Right ventricle myocardium inferior (tissue), 1 donor: ENCODE measurements at places on chromosomes 16 and 17.

DNA sequence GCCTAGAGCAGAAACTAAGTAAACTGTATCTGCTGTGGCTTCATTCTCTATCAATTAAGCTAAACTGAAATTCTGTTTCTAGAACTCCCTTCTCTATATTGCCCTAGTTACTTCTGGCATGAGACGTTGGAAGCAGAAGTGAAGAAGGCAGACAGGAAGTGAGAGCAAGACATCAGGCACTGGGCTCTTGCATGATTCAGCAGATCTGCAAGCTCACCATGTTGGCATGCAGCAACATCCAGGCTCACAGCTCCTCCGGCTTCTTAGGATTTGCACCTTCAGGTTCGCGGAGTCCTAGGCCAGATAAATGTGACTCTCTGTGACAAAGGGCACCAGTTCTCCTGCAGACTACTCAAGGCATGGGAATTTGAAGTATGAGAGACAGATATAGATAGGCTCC is 148.3 kb downstream of the CDH8 start:
- no peak for DNase-seq

DNA sequence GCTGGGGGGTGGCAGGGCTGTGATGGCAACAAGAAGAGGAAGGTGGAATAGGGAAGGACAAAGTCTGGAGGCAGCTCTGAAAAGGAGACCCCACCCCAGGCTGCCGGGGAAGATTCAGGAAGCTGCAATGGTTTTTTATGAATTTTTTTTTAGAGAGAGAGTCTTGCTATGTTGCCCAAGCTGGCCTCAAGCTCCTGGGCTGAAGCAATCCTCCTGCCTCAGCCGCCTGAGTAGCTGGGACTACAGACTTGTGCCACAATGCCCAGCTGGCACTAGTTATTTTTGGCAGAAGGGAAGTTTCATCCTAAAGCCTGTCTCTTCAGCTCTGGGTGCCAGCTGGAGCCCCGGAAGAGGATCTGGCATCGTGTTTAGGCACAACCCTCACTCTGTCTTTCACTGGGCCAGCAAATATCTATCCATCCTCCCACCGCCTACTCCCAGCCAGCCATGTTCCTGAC is 1.3 kb upstream of the CES3 start:
- DNase-seq = peak; percentile 78

- DNase-seq = no peak
Observed at GRCh38 chr16:46762583-46762982, 14.4 kb upstream of the MYLK3 start.

GRCh38 chr16:66176731-66177130 is 189.8 kb upstream of the CDH5 start:
- DNase-seq = no peak

DNA sequence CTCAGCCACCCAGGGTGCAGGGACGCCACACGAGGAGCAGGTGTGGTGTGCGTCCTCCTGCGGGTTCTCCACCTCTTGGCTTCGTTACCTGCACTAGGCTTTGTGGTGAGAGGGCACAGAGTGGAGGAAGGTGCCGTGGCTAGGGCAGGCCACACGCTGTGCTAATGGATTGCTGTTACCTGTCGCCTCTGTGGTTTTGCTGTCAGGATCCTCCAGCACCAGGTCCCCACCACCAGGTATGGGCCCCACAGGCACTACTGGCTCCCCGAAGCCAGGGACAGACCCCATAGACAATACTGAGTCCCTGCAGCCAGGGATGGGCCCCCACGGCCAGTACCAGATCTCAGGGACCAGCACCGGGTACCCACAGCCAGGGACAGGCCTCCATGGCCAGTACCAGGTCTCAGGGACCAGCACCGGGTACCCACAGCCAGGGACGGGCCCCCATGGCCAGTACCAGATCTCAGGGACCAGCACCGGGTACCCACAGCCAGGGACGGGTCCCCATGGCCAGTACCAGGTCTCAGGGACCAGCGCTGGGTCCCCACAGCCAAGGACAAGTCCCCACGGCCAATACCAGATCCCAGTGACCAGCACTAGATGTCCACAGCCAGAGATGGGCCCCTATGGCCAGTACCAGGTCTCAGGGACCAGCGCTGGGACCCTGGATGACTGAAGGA is 315.6 kb downstream of the SEC14L1 start:
- DNase-seq = no peak

DNA sequence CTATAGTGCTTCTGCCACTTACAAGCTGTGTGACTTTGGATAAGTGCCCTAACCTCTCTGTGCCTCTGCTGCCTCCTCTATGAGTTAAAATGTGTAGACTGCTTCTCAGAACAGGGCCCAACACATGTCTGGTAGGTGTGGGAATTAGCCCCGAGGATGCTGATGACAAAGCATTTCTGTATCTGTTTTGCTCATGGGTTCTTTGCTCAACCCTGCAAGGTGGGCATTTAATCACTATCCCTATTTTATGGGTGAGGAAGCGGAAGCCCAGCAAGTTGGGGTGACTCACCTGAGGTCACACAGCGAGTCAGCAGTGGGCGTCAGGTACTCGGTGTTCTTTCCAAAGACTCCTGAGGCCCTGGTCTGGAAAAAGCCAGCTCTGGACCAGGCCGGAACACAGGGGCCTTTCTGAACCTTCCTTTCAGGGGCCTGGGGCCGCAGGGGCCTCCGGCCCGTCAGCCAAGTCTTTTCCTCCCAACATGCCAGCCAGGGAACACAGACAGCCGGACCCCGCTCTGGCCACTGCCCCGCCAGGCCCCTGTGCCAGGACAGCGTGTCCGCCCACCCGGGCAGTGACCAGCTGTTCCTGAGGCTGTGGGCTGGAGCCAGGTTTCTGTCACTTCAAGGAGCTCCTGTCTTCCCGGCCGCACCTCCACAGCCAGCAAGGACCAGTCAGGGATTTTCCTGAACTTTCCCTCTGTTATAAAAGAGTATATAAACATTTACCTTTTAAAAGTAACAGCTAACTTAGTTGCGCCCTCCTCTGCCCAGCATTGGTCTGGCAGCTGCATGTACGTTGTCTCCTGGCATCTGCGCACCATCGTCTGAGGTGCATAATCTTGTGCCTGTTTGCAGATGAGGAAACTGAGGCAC is 62.5 kb downstream of the SREBF1 start:
- DNase-seq = no peak

- DNase-seq = no peak
Observed at GRCh38 chr17:76336756-76337412, 16.8 kb downstream of the PRPSAP1 start.

DNA sequence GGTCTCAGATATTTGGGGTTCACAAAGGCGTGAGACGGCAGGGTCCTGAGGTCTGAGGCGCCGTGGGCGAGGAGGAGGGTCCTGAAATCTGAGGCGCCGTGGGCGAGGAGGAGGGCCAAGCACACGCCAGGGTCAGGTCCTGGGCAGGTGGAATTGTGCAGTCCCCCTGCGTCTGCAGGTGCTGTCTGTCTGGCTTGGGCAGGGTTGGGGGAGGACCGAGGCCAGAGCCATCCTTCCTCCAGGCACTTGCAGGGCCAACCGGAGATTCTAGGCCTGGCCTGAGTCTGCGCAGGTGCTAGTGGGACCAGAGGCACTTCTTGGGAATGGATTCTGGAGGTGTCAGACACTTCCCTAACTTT is 2.4 kb upstream of the APRT start:
- DNase-seq = no peak

GRCh38 chr17:53907435-53907834 is 84.7 kb downstream of the KIF2B start:
- no peak for DNase-seq

GRCh38 chr16:88050952-88051660 is 99.9 kb downstream of the BANP start:
- DNase-seq = no peak

DNA sequence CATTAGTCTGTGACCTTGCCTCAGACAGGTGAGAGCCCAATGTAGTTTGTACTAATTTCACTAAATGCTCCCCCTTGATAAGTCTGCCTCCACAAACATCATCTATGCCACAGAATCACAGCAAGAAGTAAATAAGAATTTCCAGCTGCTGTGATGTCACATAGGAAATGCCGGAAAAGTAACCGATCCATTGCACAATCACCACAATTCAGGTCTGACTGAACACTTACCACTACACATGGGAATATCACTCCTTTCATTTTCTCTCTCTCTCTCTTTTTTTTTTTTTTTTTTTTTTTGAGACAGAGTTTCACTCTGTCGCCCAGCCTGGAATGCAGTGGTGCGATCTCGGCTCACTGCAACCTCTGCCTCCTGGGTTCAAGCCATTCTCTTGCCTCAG is 79.0 kb upstream of the CDH11 start:
- no peak for DNase-seq
